Mucosa of descending colon (tissue), 3 donors: ENCODE measurements at places on chromosomes 3 and 15. TPM values are rescaled to one million over a fixed set of nuclear protein-coding genes. Genes with fewer than 3 reads are reported as not detected.

CAMK2N2 gene
- not detected for total RNA-seq

DBR1 gene
- total RNA-seq: 10.5 TPM

- no peak for DNase-seq
Observed at GRCh38 chr3:64039981-64040733, 16.9 kb upstream of the PSMD6 start.

DNA sequence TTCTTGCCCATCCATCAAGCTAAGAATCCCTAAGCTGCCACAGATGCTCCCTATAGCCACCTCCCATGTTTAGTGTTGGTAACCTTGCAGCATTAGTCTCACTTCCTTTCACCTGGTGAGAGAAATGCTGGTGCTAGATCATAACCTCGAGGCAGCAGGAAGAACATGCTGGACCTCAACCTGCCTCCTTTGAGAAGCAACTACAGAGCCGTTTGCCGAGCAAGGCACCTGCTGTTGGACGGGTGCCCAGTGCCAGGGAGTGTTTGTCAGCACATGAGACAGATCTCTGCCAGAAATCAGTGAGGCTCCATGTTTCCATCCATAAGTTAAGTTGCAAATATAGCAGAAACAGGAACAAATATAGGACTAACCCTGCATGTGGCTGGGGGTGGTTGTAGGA is 955.7 kb downstream of the TUSC7 start:
- DNase-seq: peak; percentile 53

DNA sequence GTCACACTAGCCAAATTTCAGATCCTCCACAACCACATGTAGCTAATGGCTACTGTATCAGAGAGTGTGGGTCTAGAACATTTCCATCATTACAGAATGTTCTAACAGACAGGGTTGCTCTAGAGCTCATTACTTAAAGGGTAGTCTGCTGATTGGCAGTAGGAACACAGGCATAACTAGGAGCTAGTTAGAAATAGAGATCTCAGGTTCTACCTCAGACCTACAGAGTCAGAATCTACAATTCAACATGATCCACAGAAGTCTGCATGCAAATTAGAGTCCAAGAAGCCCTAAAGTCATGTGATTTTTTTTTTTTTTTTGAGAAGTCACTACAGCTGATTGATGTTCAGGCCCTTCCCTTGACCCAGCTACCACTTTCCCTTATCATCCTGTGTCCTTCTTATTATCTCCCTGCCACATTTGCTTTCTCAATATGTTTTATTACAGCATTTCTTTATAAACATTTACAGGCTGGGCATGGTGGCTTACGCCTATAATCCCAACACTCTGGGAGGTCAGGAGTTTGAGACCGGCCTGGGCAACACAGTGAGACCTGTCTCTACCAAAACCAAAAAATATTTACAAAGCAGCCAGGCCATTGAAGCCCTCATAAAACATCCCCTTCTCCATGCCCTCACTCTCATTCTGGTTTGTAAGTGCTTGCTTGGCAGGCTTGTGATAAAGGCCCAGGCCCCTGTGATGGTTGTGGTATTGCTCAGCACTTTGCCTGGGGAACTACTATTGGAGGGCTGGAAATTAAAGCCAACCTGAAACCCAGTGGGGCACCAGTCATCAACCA is 3.8 kb upstream of the ABHD5 start:
- no peak for DNase-seq
